ENCODE measurements at places on chromosomes 5 and 9. TPM values are rescaled to one million over a fixed set of nuclear protein-coding genes. Genes with fewer than 3 reads are reported as not detected.

The WDR31 gene
- total RNA-seq: 1.6 TPM

The PRR16 gene
- total RNA-seq: not detected

The ASS1 gene
- 1.2 TPM for total RNA-seq

The DMRTA1 gene
- 0.06 TPM for total RNA-seq

The C7 gene
- not detected for total RNA-seq

The PDE6A gene
- not detected for total RNA-seq

The ANKRD34B gene
- not detected for total RNA-seq

The BRD8 gene
- total RNA-seq: 72.2 TPM

The PSD2 gene
- total RNA-seq: 0.07 TPM

The PCDHA11 gene
- not detected for total RNA-seq

The PLAC8L1 gene
- 1.4 TPM for total RNA-seq

The ACOT12 gene
- not detected for total RNA-seq

The IQGAP2 gene
- 68.2 TPM for total RNA-seq

The ABCA1 gene
- total RNA-seq: 0.62 TPM

The FIBCD1 gene
- total RNA-seq: not detected

The DEPDC1B gene
- 0.46 TPM for total RNA-seq

The IL13 gene
- 0.30 TPM for total RNA-seq

The PCA3 gene
- not detected for total RNA-seq

The PCDHA5 gene
- total RNA-seq: not detected

The SLC6A18 gene
- not detected for total RNA-seq

The FAM114A2 gene
- 31.9 TPM for total RNA-seq

The HTR4 gene
- total RNA-seq: not detected

The ERAP2 gene
- total RNA-seq: 84.4 TPM

The PHF24 gene
- total RNA-seq: not detected

The LCN1 gene
- not detected for total RNA-seq

The SHC3 gene
- not detected for total RNA-seq

The CTNNAL1 gene
- 2.9 TPM for total RNA-seq

The FGF18 gene
- 0.58 TPM for total RNA-seq

The C9orf43 gene
- total RNA-seq: 1.1 TPM

The SPATA31D4 gene
- not detected for total RNA-seq

The KCTD16 gene
- 0.20 TPM for total RNA-seq

The SLCO6A1 gene
- total RNA-seq: not detected

The COL15A1 gene
- not detected for total RNA-seq

The TLR4 gene
- 0.16 TPM for total RNA-seq

The ECM2 gene
- not detected for total RNA-seq

The ORM2 gene
- 2.2 TPM for total RNA-seq

The GARIN3 gene
- total RNA-seq: not detected

The SLC34A3 gene
- total RNA-seq: not detected

The APBA1 gene
- total RNA-seq: 0.63 TPM

The C8G gene
- 3.8 TPM for total RNA-seq

The IRGM gene
- total RNA-seq: 2.9 TPM

The C9orf153 gene
- total RNA-seq: 0.44 TPM
